Stimulated activated CD8-positive, alpha-beta memory T cell treated with anti-CD3 and anti-CD28 coated beads, Interleukin-7, amount 100 ng/mL, for 4 hours (primary cell): ENCODE measurements at places on chromosomes 7 and 10.

- DNase-seq, result no peak
These were observed 85.4 kb downstream of the DOCK4 start for GRCh38 chr7:112120696-112121217.

DNA sequence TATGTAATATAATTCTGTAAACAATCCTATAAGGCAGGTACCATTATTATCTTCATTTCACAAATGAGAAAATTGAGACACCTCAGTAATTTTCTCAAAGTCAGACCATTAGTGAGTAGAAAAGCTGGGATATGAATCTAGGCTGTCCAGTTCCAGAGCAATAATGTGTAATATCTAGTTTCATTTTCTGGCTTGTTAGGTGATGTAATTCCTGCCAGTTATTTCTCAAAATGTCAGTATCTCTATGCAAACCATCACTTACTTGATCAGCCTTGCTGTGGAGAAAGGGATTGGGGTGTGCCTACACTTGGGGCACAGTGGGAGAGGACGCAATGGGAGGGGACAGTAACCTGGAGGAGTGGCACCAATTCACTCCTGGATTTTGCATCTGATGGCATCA is 157.5 kb downstream of the LYZL1 start:
- no peak for DNase-seq

- no peak for DNase-seq
These were observed 166.3 kb downstream of the RNF133 start for GRCh38 chr7:122532406-122533269.

DNA sequence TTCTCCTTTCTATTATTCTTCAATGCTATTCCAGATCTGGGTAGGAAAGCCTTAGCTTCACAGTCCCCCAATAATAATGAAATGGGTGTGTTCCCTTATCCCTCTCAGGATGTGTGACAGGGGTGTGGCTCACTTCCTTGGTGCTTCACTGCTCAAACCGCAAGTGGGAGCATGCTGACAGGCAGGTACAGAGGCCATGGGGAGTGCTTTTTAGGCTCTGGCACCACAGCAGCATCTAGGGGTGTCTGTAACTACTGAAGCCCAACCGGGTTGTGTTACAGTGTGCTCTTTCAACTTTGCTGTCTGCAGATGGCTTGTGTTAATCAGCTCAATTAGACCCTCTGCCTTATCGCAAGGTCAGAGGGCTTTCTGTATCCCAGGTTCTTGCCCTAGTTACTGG is 79.4 kb upstream of the CYP2C9 start:
- no peak for DNase-seq

DNA sequence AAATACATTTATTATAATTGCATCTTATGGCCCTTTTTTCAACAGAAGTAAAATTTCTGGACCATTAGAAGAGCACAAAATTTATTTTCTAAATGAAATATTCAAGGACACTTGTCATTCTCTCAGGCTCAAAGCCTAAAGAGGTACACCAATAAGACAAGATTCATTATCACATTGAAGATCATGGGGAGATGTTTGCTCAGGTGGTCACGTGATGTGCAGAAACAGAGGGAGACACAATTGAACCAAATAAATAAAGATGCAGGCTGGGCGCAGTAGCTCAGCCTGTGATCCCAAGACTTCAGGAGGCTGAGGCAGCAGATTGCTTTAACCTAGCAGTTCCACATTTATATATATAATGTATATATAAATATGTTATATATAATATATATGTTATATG is 53.2 kb upstream of the TMEM254 start:
- no peak for DNase-seq

DNA sequence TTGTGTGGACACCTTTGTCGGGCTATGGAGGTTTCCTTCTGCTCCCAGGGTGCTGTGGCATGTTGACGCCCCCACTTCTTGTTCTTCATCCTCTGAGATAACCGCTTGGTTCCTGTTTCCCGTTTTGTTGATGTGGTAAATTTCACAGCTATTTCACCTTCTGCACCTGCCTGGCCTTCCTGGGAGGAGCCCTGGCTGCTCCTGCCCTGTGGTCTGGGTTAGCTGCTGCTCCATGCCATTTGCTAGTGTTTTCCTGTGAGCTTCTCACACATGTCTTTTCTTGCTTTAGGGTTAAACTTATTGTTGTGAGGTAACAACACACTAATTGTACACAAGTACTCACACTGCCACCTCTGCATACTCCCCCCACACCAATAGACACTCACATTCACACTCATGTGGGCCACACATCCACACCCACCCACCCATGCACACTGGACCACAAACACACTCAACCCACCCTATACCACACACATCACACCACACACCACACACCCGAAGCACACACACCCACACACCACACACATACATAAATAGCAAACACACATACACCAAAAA is 46.5 kb upstream of the MSMB start:
- DNase-seq, result no peak

GRCh38 chr7:46032942-46033341 is 111.9 kb upstream of the IGFBP3 start:
- no peak for DNase-seq

GRCh38 chr7:44335184-44335583 is 9.8 kb upstream of the CAMK2B start:
- DNase-seq, result no peak

GRCh38 chr10:72331575-72332422 is 22.9 kb downstream of the DNAJB12 start:
- DNase-seq, result peak; percentile 87

- DNase-seq, result peak; percentile 11
These were observed 1.9 kb downstream of the ACSL5 start for GRCh38 chr10:112375721-112376395.

DNA sequence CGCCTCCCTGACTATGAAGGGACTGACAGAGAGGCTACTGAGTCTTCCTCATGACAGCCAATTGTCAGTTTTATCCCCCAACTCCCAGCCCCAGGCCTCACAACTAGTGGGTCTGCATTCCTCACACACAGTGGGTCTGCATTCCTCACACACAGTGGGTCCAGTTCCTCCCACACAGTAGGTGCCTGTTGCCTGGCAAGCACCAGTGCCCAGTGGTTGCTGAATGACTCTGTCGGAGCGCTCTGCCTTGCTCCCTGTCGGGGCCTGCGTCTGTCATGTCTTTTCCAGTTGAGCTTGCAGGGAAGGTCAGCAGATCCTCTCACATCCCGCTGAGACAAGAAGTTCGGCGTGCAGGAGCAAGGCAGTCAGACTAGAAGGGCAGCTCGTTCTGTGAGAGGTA is 590.0 kb upstream of the MKI67 start:
- DNase-seq, result no peak

DNA sequence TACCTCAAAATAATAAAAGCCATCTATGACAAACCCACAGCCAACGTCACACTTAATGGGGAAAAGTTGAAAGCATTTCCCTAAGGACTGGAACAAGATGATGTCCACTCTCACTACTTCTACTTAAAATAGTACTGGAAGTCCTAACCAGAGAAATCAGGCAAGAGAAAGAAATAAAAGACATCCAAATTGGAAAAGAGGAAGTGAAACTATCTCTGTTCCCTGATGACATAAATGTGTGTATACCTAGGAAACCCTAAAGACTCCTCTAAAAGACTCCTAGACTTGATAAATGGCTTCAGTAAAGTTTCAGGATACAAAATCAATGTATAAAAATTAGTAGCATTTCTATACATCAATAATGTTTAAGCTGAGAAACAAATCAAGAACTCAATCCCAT is 314.1 kb downstream of the WDR37 start:
- no peak for DNase-seq

GRCh38 chr7:122803323-122803722 is 82.9 kb downstream of the CADPS2 start:
- no peak for DNase-seq

GRCh38 chr7:27501001-27501400 is 161.7 kb downstream of the HIBADH start:
- DNase-seq, result no peak

DNA sequence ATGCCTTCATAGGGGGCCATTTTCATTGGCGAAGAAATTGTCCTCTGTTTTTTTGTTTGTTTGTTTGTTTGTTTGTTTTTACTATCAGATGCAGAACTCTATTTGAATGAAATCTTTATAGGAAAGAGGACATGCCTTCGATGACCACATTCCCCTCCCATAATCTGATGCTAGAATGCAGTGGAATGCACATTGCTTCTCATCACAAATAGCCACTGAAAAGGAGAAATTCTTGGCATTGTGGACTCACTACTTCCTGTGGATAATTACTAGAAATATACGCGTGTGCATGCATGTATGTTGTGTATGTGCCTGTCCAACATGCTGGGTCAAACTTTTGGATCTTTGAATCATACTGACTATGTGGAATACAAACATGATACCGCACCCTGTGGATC is 70.5 kb upstream of the SFMBT2 start:
- DNase-seq, result no peak

- no peak for DNase-seq
These were observed 115.1 kb downstream of the PON1 start for GRCh38 chr7:95209276-95209675.

GRCh38 chr7:79216236-79216635 is 237.2 kb downstream of the MAGI2 start:
- no peak for DNase-seq

DNA sequence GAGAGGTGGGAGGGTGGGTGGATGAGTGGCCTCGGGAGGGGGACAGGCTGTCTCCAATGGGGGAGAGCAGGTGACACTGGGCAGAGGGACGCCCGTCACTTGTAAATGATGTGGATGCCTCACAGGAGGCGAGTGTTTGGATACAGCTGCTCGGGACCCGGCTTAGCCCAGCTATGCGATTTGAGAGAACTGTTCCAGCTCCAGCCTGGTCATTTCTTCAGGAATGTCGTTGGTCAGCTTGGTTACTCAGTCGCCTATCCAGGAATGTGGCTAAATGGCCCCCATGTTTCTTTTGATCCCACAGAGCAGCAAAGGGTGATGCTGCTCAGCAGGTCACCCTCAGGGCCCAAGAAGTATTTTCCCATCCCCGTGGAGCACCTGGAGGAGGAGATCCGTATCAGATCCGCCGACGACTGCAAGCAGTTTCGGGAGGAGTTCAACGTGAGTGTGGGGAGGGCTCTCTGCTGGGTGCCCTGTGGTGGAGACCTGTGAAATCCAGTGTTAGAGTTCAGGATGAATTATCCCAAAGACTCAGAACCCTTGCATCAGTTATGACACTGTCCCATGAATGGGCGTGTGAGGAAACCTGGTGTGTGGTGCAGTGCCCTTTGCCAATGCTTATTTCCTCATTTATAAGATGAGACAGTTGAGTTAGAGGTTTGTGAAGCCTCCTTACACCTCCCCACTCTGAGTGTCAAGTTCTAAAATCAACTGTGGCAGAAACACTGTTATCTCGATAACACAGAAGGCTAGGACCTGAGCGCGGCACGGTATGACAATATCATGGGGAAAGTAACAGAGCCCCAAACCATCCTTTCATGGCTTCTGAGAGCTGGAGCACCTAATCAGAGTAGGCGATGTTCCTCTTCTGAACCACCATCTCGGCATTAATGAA is 76.8 kb downstream of the MKI67 start:
- no peak for DNase-seq

DNA sequence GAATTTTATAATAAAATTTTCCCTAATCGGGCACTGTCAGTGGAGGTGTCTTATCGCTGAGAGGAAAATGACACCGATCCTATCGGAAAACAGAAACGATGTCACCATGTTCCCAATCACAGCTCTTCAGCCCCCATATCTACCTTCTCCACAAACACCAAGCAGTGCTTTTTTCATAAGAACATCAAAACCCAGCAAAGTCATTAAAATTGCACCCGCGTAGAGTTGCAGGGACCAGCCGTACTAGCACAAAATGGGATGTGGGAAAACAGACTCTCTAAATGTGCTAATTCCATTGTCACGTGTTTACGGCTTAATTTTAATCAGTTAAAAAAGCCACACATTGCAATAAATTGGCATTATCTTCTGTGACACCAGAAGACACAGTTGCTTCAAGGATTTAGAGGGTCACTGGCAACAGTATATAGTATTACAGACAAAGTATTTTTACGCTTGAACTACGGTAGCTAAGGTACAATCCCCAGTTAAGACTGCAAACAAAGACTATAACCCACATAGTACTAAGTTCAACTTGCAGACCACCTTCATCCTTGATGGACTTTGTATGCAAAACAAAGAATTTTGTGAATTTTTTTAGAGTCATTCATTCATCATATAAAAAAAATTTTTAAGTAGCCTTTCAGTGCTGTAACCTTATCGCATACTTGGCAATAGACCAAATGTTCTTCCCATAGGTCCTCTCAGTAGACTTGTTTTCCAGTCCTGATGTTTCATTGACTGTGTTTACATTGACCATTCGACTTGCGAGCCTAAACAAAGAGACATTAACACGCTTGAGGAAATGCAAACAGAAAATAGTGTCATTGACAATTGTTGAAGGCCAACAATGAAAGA is 116.0 kb downstream of the VTI1A start:
- no peak for DNase-seq

GRCh38 chr7:23443974-23444373 is 26.3 kb downstream of the IGF2BP3 start:
- DNase-seq, result no peak

GRCh38 chr10:100183481-100183880 is 2.3 kb downstream of the ERLIN1 start:
- DNase-seq, result no peak

- DNase-seq, result no peak
These were observed 1.9 kb downstream of the UBE2H start for GRCh38 chr7:129950933-129951225.

- DNase-seq, result no peak
These were observed 184.4 kb downstream of the TCERG1L start for GRCh38 chr10:131127138-131127589.

GRCh38 chr10:7085147-7085912 is 325.5 kb downstream of the SFMBT2 start:
- DNase-seq, result no peak

GRCh38 chr7:89500084-89500483 is 654.2 kb upstream of the STEAP1 start:
- DNase-seq, result no peak

GRCh38 chr10:97648562-97649404 is 8.3 kb downstream of the PI4K2A start:
- DNase-seq, result peak; percentile 33

- no peak for DNase-seq
These were observed 21.8 kb downstream of the VIM start for GRCh38 chr10:17249820-17250219.
